ENCODE measurements at places on chromosomes 4 and X.

DNA sequence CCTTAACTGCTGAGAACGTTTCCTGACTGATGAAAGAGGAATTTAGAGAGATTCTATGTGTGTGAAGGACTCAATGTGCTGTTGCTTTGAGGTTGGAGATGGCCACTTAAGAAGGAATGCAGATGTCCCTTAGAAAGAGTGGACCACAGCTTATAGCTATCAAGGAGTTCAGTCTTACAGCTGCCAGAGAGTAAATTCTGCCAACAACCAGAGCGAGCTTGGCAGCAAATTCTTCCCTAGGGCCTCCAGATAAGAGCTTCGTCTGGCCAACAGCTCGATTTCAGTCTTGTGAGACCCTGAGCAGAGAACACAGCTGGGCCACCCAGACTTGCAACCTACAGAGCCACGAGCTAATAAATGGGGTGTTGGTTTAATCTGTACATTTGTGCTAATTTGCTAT is 21.8 kb downstream of the MID1 start:
- no peak for DNase-seq

GRCh38 chr4:960636-961350 is 12.6 kb downstream of the DGKQ start:
- no peak for DNase-seq

DNA sequence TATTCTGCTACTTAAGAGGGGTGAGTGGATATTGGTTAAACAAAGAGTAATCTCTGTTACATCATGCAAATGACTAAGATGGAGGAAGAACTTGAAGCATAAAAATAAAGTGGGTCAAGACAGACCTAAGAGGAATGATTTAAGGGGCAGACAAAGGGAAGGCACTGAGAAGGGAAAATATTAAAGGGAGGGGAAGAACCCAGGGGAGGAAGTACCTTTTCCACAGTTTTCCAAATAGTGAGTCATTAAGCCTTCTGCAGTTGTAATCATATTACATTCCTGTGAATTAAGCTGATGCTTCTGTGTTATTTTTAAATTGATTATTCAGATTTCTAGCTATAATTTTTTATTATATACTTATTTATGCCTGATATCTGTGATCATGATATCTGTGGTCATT is 253.3 kb downstream of the CENPC start:
- DNase-seq: no peak

DNA sequence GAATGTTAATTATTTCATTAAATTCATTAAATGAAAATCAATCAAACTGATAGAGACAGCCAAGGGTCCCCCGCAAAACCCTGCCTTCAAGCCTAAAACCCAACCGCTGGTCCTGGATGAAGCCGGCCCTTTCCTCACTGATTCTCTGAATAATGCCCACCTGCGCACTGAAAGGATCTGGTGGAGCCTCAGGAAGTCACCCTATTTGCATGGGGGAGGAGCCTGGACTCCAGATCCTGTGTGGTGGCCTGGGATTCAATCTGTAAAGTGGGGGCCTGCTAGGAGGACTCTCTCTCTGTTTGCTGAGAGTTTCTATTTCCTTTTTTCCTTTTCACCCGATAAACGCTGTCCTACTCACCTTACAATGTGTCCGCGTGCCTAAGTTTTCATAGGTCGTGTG is 97.9 kb upstream of the ADAMTS3 start:
- no peak for DNase-seq

- no peak for DNase-seq
These were observed 206.8 kb downstream of the PDGFC start for GRCh38 chr4:156764846-156765245.

Measured in activated naive CD8-positive, alpha-beta T cell treated with anti-CD3 and anti-CD28 coated beads, Interleukin-2, amount 50 U/mL, for 16 hours (primary cell).